ENCODE measurements at places on chromosomes 3 and 15.

DNA sequence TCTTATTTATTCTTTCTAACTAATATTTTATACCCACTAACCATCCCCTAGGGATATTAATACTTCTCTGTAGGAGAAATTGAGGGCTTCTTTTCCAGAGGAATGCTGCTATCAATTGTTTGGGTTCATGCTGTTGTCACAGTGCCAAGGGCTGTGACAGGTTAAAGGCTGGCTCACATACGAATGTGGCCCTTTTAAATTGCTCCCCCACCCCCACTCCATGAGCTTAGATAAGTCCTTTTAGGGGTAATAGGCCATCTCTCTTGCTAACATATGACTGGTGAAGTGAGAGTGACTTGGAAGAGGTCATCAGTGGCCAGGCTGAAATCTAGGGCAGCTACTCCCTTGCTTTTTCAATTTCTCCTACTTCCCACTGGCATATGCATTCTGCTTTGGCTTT, 121.9 kb upstream of the DPH6 start:
- no peak for DNase-seq

DNA sequence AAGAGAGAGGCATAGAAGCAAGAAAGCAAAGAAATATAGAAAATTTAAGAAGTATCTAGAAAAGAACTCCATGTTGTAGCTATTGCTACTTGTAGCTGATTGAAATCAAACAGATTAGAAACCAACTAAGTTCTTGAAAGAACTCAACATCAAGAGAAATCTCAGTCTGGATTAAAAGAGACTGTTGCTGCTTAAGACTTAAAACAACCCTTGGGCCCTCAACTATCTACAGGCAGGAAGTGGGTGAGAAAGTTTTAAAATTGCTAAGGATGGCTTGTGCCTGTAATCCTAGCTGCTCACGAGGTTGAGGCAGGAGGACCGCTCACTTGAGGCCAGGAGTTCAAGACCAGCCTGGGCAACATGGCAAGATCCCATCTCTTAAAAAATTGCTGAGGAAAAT, 39.3 kb upstream of the C15orf61 start:
- no peak for DNase-seq

GRCh38 chr3:122409446-122409845, 6.4 kb downstream of the WDR5B start:
- no peak for DNase-seq

DNA sequence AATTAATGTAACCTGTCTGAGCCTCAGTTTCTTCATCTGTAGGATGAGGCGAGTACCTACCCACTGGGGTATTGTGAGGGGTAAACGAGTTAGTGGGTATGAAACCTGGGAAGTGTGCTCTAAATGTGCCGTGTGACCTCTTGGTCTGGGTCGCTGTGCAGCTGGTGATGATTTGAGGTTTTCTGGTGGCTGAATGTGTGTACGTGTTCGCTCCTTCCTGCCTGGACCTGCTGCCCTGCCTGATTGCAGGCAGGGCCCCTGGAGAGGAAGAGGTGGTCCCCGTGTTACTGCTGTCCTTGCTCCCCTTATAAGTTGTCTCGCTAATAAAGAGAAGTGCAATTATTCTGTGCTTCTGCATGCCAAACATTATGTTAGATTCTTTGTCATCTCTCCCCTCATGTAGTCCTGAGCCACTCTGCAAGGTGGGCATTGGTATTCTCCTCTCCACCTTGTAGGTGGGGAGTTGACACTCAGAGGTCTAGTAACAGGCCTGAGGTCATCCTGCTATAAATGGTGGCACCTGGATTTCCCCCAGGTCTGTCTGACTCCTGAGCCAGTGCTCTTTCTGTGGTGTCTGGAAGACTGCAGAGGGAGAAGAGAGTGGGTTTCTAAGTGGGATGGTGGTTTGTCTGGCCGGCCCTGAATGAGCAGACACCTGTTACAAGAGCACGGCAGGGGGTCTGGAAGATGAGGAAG, 15.7 kb downstream of the PDIA5 start:
- DNase-seq, result no peak

GRCh38 chr3:27591312-27592210, 107.4 kb upstream of the SLC4A7 start:
- no peak for DNase-seq

- no peak for DNase-seq
These were observed 18.9 kb downstream of the PML start for GRCh38 chr15:74013374-74013894.

DNA sequence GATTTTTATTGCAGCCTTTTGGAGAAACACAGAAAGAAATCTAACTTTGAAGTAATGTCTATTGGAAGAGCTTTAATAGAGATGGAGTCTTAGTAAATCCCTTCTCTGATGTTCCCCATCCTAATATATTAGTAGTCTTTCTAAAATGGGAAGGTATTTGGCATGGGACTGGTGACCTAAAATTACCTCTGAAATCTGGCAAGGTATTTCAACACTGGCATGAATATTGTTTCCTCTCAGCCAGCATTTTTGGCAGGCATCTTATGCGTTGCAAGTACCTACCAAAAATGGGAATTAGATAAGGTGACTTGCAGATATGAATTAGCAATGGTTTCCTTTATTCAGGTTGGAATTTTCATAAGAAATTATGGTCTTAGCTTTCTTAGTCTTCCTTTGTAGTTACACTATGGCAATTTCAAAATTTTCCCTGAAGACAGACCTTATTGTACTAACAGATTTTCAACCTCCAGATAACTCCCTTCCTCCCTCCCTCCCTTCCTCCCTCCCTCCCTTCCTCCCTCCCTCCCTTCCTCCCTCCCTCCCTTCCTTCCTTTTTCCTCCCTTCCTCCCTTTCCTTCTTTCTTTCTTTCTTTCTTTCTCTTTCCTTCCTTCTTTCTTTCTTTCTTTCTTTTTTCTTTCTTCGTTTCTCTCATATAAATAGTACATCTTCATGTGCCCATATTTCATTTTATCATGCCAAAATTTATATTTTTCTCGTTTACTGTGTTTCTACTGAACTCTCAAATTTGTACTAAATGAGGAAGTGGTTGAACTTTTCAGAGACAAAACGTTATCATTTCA, 168.2 kb upstream of the KCNMB2 start:
- no peak for DNase-seq

GRCh38 chr15:41895491-41895890, 1.6 kb upstream of the SPTBN5 start:
- no peak for DNase-seq

DNA sequence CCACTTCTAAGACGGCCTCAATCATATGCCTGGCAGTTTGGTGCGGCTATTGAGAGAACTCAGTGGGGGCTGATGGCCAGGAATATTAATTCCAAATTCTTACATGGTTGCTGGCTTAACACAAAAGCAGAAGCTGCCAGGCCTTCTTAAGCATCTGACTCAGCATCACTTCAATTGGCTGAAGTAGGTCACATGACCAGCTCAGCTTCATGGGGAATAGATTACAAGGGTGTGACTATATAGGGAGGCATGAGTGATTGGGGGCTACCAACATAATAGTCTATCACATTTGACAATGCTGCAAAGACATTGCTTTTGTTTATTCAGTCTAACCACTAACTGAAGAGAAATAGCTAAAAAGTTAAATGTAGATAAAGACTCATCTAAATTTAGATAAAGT, 101.6 kb upstream of the ANKRD28 start:
- DNase-seq, result no peak

GRCh38 chr15:77030928-77031375, 36.0 kb downstream of the PSTPIP1 start:
- DNase-seq, result peak; percentile 27

DNA sequence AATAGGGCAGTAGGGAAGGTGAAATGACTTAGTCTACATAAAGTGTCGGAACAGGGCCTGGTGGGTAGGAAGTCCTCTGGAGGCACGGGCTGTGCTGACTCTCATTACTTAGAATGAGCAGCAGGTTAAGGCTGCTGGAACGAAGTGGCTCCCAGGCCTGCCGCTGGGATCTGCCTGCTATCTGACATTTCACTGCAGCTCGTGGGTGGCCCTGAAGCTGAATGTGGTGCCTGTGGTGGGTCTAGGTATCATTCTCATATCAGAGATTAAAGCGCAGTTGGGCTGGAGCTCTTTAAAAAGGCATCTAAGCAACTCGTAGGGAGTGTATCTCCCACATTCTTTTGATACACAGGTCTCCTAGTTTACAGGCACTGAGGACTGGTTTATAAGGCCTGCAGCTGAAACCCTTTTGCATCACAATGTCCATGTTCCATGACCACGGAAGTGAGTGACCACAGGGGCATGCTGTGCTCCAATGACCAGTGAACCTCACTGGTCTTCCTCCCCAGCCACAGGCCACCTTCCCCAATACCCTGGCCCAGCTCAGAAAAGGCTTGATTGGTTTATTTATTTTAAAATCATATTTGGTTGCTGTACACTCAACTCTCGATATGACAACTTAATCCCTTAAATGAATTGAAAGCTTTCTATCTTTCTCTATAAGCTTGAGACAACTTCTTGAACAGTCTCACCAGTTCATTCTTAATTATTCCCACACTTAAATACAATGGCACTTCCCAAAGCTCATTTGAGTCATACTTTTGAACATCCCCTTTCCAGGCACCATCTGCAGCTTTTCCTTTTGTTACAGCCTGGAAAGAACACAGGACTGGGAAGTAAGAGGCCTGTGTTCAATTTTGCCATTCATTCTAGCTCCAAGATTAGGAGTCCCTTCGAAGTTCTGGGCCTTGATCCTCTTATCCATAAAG, 19.0 kb downstream of the ADAMTS9 start:
- DNase-seq, result no peak

- no peak for DNase-seq
These were observed 411 bp upstream of the EIF2B5 start for GRCh38 chr3:184134746-184135148.

GRCh38 chr15:87492321-87492720, 764.2 kb downstream of the NTRK3 start:
- no peak for DNase-seq

DNA sequence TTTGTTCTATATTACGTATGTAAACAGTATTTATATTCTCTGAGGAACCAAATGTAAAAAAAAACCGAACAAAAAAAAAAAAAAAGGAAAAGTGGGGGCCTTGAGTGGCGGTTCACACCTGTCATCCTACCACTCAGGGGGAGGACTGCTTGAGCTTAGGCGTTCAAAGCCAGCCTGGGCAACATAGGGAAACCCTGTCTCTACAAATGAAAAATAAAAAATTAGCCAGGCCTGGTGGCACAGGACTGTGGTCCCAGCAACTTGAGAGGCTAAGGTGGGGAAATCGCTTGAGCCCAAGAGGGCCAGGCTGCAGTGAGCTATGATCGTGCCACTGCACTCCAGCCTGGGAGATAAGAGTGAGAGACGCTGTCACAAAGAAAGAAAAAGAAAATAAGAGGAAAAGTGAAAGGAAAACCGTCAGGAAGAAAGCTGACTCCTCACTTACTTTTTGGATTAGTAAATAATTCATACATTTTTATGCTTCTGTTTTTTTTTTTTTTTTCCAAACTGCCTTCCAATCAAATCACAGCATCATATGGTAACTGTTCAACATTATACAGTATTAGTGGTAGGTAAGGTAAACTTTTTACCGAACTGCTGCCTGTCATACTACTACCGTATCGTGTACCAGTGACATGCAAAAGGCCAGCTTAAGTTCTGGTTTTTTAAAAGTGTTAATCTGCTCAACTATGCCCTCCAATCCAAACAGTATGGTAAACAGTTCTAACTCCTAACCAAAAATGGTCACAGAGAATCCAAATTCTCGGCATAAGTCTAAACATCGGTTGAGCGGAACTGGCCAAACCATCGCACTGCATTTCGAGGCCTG, 1.2 kb downstream of the PHC3 start:
- no peak for DNase-seq

GRCh38 chr15:27137127-27137526, 166.1 kb downstream of the GABRG3 start:
- DNase-seq, result no peak

- DNase-seq, result no peak
These were observed 4.5 kb upstream of the IP6K1 start for GRCh38 chr3:49790626-49791411.

- DNase-seq, result no peak
These were observed 156.1 kb downstream of the STXBP5L start for GRCh38 chr3:121064121-121064520.

GRCh38 chr3:110234831-110235230, 836.8 kb upstream of the NECTIN3 start:
- no peak for DNase-seq

DNA sequence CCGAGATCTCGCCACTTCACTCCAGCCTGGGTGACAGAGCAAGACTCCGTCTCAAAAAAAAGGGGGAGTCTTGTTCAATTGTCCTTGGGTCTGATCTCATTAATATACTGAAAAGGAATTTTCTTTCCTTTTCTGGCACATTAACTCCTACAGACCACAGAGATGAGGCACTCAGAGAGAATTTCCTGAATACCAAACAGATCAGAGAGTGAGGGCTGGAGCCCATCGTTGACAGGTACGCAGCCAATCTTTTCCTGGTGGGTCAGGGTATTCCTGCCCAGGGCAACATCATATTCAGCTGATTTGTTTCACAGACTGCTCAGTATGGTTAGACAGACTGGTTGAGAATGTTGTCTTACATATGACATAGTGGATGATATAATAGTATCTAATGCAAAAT, 82.8 kb upstream of the TNFSF10 start:
- DNase-seq, result no peak

GRCh38 chr3:133038731-133039375, 662 bp downstream of the TMEM108 start:
- peak; percentile 24 for DNase-seq

DNA sequence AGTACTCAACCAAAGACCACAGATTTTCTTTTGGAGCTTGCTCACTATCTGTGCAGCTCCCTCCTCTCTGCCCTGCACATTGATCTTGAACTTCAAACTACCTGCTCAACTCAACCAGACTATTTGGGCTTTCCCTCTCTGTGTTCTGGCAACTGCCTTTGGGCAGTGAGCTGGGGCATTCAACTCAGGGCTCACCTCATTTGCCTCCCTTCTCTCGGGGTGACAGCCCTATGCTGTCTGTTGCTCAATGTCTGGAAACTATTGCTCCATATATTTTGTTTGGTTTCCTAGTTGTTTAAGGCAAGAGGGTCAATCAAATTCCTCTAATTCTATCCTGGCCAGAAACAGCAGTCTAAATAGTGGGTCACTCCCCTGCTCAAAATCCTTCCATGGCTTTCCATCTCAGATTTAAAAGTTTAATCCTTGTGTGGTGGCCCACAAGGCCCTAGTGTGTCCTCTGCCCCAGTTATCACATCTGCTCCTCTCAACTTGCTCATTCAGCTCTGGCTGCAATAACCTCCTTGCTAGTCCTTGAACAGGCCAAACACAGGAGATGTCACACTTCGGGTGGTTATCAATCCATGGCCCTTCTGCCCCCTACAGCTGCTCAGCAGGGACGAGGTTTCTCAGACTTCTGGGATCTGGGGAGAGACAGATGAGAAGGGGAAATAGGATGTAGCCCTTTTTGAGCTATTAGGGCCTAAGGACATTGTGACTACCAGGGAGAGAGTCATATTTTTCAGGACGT, 67.8 kb downstream of the SNRK start:
- no peak for DNase-seq
